ENCODE measurements at places on chromosomes 5 and 9. TPM values are rescaled to one million over a fixed set of nuclear protein-coding genes. Genes with fewer than 3 reads are reported as not detected.

BSPRY gene
- total RNA-seq = 2.0 TPM

SOX30 gene
- total RNA-seq = 0.35 TPM

DNA sequence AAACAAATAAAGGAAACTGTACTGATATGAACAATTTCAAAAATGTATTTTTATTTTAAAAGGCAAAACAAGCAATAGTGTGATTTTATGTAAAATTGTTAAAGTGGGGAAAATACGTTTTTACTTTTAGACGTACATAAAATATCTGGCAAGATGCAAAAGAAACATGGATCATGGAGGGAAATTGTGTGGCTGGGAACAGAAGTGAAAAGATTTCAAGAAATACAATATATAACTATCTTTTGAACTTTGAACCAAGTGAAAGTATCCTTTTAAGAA, 1.5 kb upstream of the ZNF367 start:
- no peak for DNase-seq

DNA sequence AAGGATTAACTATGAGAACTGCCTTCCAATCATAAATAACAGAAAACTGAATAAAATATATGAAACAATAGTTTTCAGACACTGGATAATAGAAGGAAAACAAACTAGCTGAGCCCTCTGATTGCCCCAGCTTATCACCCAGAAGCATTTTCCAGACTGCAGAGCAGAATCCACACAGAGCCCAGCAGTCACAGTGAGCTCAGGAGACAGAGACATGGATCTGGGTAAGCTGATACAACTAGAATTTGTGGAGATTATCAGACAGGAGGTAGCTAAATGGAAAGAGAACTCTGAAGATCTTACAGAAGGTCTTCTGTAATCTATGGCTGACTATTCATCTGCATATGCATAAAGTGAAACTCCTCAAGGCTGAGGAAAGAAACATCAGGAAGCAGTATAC, 128.8 kb downstream of the NR2F1-AS1 start:
- no peak for DNase-seq

GRCh38 chr9:125630436-125630835, 76.6 kb downstream of the MAPKAP1 start:
- no peak for DNase-seq

DNA sequence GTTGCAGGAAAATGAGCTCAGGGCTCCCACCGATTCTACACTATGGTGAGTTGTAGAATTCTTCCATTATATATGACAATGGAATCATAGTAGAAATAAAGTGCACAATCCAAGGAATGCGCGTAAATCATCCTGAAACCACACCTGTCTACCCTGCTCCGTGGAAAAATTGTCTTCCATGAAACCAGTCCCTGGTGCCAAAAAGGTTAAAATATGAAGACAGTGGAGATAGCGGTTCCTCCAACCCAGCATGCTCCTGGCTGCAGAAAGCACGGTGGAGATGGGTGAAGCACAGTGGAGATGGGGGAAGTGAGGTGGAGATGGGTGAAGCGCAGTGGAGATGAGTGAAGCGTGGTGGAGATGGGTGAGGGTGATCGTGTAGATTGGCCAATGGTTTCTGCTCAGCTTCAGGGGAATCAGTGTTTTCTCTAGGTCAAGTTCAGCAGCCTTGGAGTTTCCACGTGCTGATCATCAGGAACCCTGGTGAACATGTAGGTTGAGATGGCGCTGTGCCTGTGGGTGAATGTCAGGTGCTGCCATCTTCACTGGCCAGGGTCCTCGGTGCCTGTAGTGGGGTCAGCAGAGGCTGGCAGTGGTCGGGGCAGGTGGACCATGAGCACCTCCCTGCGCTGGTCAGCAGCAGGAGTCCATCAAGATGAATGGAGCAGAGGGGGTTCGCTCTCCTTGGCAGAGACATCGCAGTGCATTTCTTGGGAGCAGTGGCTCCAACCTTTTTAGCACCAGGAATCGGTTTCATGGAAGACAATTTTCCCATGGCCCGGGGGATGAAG, 20.3 kb downstream of the PAEP start:
- DNase-seq = no peak

FOXD4L3 gene
- not detected for total RNA-seq

DNA sequence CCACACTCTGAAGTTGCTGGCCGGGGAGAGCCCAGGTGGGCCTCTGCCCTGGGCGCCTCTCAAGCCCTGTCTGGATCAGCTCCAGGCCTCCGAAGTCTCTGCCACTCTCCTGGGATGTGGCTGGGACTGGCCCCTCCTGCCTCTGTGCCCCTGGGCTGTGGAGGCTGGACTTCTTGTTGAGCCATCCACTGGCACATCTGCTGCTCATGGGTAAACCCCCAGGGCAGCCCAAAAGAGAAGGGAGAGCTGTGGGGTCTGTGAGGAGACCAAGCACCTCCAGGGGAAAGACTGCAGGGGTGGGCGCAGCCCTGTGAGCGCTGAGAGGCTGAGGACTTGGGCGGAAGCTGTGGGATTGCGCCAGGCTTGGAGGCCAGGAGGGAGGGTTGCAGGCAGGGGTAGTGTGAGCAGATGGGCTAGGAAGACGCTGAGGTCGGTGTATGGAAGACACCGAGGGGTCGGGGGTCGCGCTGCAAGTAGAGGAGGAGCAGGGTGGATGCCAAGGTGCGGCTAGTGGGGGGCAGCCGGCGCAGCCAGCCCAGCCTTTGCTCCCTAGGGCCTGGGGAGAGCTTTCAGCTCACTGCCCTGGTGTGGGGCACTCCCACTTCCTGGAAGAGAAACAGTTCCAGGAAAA, 118.1 kb downstream of the WNK2 start:
- no peak for DNase-seq

TRIM36 gene
- total RNA-seq = 0.49 TPM

DNA sequence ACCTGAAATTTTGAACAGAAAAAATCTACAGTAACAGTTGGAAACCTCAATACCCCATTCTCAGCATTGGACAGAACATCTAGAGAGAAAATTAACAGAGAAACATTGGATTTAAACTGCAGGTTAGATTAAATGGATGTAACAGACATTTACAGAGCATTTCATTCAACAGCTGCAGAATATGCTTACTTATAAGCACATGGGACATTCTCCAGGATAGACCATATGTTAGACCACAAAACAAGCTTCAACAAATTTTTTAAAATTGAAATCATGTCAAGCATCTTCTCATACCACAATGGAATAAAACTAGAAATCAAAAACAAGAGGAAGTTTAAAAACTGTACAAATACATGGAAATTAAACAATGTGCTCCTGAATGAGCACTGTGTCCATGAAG, 316.3 kb downstream of the FAM170A start:
- no peak for DNase-seq

IRX4 gene
- not detected for total RNA-seq

- DNase-seq = no peak
These were observed 24.6 kb upstream of the BARX1 start for GRCh38 chr9:93979721-93980120.

IL4 gene
- total RNA-seq = not detected

GRCh38 chr5:150161242-150162141, 5.1 kb upstream of the CDX1 start:
- DNase-seq = peak; percentile 95

GRCh38 chr5:118614731-118615456, 373.5 kb downstream of the DTWD2 start:
- DNase-seq = no peak

ADAMTS2 gene
- 14.7 TPM for total RNA-seq

GRIA1 gene
- 1.2 TPM for total RNA-seq

DNA sequence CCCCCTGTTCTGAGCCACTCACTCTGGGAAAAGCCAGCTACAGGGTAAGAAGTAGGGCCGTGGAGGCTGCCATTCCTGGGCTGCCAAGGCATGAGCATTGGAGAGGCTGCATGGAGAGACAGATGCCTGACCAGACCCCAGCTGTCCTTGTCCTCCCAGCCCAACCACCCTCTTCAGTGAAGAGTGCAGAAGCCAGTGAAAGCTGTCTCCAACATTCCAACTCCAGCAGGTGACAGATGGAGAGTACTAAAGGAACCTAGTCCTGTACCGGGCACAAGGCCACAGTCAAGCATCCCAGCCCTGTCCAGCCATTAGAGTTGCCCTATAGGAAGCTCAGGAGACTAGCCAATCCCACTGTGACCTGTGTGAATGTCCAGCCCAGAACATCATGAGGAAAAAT, 165.1 kb downstream of the DIRAS2 start:
- no peak for DNase-seq

- DNase-seq = no peak
These were observed 46.0 kb downstream of the C9orf152 start for GRCh38 chr9:110161940-110162339.

DNA sequence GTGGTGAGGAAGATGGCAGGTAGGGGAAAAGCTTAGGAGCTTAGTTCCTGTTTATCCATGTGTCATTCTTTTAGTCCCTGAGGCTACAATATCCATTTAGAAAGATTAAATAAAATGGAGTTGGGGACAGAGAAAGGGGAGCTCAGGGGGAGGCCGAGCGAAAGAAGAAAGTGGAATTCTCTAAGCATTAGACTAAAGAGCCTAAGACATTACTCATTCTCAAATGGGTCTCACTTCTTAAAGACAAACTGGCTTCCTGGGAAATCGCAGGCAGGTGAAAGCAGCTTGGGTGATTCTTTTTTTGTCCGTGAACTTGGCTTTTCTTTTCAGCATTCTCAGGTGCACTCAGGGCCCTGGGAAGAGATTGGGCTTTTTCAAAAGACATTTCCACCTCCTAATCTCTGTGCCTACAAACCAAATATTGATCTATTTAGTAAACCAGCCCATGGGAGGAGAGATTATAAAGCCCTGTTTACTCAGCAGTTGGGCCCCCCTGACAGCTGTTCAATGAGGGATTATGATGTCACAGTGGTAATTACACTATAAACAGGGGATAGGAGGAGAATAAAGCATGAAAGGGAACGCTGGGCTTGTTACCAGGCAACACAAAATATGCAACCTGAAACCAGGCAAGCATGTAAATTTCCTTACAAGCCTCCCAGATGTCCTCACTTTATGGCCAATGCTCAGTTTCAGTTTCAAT, 584.0 kb downstream of the ACTL7B start:
- DNase-seq = no peak

DNA sequence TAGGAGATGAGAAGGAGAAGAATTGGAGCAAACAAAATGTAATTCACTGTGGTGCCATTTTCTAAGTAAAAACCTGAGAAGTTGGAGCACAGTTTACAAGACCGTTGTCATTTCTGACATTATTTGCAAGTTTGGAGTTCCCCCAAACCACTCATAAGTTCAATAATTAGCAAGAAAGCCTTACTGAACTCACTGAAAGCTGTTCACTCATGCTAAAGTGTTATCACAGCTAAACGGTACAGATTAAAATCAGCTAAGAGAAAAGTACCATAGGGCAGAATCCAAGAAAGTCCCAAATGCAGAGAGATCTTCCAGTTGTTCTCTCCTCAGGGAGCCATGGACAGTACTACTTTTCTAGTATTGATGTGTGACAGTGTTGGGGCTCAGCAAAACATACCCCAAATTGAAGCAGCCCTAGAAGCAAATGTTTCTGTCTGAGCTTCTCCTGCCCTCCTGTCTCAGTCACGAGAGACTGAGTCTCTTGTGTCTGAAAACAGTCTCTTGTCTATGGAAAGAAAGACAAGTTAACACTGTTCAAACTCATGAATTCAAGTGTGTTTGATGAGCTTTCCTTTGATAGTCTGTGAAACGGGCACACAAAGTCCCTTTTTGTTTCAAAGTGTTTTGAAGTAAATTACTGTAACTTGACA, 221.2 kb downstream of the GABRG2 start:
- DNase-seq = no peak

BTNL8 gene
- 0.31 TPM for total RNA-seq

- DNase-seq = no peak
These were observed 20.4 kb upstream of the ARSI start for GRCh38 chr5:150323092-150323491.

CD72 gene
- total RNA-seq = 0.58 TPM

ANKRD31 gene
- 0.06 TPM for total RNA-seq
